Type B pancreatic cell (in vitro differentiated cells): ENCODE measurements at places on chromosomes 7 and 10.

DNA sequence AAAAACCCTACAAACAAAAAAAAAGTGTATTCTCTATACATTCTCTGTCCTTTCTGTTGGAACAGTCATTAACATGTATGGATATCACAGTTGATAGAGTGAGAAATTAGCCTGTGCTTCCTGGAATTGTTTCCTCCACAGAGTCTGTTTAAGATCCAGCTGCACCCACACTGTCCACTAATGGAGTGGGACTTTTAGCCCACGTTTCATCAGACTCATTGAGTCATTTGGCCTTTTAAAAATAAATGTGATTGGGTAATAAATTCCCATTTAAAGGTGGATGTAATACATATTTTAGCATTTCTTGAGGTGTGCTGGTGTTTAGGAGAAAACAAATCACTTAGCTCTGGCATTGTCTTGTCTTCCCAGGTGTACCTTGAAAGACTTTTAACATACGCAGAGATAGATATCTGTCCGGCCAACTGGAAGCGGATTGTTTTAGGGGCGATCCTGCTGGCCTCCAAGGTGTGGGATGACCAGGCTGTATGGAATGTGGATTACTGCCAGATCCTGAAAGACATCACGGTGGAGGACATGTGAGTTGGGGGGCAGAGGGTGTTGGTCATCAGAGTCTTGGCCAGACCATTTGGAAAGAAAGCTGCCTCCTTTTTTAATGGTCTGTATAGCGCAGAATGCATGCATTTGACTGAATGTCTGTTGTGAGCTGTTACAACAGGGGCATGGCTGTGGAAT, 52.3 kb upstream of the GJD4 start:
- no peak for DNase-seq

DNA sequence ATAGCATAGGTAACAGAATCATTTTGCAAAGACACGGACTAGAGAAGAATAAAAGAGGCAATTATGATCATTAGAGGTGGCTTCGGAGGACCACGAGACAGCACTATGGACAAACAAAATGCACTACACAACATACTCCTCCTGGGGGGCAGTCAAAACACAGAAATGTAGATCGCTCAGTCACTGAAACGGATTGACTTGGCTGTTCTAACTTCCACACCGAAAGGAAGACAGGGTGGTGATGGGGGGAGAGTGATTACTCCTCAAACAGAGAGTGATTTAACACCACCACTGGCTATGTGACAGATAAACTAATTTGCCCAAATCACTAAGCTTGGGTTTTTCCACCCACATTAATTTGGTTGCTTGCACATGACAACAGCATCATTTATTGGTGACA, 14.1 kb upstream of the PPA1 start:
- DNase-seq = no peak

- DNase-seq = no peak
These were observed 54.5 kb upstream of the FZD8 start for GRCh38 chr10:35696392-35697287.

DNA sequence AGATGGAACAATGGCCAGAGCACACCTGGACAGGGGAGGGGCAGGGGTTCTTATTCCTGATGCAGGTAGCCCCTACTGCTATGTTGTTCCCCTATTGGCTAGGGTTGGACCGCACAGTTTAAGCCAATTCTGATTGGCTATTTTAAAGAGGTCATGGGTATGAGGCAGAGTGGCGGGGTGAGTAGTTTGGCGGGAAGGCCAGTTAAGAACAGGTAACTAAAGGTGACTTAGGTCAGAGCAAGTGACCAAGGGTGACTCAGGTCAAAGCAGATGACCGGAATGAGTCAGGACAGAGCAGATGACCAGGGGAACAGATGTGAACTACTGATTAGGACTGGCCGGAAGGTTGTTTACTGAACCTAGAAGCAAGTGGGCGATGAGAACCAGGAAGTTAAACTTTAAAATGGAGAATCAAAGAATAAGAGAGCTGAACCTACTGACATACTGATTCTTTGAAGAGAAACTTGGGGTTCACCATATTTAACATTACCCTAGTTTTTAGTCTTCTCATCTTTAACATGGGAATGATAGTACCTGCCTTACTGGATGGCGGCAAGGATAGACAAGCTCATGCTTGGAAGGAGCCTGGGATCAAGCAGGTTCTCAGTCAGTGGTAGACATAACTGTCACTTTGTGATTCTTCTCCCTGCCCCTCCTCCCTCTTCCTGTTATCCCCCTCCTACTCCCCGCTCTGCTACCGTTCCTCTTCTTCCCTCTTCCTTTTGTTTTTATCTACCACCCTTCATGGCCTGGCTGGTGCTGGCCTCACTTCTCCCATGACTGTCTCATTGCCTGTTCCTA, 55.0 kb downstream of the CCNY start:
- DNase-seq = no peak

DNA sequence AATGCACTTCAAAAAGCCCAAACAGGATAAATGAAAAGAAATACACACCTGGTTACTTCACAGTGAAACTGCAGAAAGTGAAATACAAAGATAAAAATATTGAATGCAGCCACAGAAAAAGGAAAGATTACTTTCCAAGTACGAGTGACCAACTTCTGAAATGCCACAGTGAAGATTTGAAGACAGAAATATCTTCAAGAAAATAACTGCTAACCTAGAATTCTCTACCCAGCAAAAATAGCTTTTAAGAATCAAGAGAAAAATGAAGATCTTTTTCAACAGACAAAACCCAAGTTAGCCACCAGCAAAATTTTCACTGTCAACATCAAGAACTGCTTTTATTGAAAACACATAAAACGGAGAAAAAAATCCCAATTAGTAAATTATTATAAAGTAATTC, 46.2 kb downstream of the SMURF1 start:
- DNase-seq = no peak

- no peak for DNase-seq
These were observed 23.7 kb downstream of the ATAD1 start for GRCh38 chr10:87794285-87794684.

- no peak for DNase-seq
These were observed 151.5 kb downstream of the HPSE2 start for GRCh38 chr10:99084161-99084560.

GRCh38 chr7:51369746-51370145, 53.1 kb upstream of the COBL start:
- DNase-seq = no peak

DNA sequence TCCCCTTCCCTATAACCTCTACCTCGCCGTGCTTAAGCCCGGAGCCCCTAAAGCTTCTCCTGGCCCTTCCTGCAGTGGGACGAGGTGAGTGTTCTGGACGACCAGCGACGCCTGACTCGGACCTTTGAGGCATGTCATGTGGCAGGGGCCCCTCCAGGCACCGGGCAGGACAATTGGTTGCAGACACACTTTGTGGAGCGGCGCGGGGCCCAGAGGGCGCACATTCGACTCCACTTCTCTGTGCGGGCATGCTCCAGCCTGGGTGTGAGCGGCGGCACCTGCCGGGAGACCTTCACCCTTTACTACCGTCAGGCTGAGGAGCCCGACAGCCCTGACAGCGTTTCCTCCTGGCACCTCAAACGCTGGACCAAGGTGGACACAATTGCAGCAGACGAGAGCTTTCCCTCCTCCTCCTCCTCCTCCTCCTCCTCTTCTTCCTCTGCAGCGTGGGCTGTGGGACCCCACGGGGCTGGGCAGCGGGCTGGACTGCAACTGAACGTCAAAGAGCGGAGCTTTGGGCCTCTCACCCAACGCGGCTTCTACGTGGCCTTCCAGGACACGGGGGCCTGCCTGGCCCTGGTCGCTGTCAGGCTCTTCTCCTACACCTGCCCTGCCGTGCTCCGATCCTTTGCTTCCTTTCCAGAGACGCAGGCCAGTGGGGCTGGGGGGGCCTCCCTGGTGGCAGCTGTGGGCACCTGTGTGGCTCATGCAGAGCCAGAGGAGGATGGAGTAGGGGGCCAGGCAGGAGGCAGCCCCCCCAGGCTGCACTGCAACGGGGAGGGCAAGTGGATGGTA, 9.2 kb downstream of the EPHB6 start:
- DNase-seq = no peak

- no peak for DNase-seq
These were observed 331.4 kb upstream of the TMEM229A start for GRCh38 chr7:124364283-124364682.

- DNase-seq = no peak
These were observed 143.0 kb downstream of the CUBN start for GRCh38 chr10:16986406-16987205.

DNA sequence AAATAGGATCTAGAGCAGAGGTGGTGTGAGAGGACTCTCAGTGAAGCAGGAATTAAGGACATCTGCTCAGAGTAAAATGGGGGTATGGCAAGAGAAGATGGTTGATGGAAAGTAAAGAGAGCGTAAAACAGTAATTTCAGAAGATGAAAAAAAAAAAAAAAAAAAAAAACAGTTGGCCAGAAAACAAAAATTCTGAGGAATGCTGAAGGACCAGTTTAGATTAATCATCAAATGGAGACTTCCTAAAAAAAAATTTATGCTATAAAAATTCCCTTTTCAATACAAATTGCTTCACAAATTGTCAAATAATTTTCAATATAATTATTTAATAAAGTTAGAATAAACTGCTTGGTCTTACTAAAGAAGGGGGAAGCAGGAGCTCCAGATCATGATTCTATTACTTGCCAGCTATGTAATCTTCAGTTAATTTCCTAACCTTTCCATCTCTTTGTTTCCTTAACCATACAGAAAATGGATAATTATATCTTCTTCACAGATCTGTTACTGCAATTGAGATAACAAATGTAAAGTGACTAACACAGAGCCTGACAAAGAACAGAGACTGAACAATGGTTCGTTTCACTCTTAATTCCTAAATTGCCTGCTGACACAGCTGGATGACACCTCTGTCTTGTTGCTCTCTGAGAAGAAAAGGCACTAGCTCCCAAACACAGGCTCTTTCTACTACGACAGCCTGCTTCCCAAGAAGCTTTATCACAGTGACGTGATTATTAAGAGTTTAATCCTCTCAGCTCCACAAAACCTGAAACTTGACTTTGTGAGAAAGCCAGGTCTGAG, 64.9 kb upstream of the GPR22 start:
- no peak for DNase-seq

DNA sequence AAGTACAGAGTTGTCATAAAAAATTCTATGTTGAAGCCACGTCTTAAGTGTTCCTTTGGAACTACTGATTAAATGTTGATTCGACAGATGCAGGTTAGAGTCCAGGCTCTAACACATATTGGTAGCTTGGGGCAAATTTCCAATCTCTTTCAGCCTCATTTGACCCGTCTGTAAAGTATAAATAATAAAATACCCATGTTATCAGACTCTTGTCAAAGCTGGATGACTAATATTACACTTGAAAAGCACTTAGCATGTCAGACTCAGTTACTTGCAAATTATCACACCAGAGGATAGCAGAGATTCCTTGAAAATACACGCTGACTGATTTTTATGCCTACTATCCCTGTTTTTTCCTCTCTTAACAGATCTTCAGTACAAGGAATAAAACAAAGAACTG, 18.1 kb upstream of the MACC1 start:
- DNase-seq = no peak

DNA sequence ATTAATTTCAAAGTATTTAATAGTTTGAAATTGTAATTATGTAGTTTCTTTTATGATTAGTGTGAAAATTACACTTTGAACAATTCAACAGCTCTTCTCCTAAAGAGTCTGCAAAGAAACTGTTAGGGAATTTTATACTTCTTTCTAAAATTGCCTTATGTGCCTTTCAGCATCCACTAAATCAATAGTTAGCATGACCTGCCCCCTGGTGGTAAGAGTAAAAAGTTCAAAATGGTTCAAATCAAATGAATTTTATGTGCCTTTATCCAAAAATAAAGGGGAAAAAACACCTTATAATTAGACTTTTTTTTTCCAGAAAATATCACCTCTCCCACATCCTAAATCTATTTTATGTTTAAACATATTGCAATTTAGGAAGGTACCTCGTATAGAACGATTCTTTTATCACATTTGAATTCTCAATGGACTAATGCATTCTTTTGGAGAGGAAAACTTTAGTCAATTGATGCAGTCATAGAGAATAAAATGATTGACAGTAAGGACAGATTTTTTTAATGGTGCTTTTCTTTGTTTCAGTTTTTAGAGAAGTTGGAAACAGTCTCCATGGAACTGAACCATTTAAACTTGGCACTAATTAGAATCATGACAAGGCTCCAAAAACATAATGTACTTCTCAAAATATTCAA, 163.7 kb downstream of the SEMA3D start:
- no peak for DNase-seq

- DNase-seq = no peak
These were observed 531.3 kb downstream of the ATRNL1 start for GRCh38 chr10:115624448-115624847.

GRCh38 chr7:141416650-141417270, 134.4 kb upstream of the AGK start:
- no peak for DNase-seq

DNA sequence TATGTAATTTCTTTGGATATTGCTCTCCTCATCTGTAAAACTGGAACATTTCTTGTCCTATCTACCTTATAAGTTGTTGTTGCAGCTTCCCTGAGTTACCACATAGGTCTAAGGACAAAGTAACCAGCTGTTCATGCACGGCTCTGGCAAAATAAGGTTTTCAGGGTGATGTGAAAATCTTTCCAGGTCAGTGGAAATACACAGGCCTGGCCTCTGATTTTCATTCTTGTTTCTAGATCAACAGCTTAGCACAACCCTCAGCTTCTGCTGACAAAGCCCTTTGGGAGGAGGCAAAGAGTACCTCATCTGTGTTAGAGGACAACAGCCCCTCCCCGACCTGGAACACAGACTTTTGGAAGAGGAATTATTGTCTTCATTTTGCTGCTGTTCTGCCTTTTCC, 117.5 kb upstream of the AGK start:
- DNase-seq = no peak

DNA sequence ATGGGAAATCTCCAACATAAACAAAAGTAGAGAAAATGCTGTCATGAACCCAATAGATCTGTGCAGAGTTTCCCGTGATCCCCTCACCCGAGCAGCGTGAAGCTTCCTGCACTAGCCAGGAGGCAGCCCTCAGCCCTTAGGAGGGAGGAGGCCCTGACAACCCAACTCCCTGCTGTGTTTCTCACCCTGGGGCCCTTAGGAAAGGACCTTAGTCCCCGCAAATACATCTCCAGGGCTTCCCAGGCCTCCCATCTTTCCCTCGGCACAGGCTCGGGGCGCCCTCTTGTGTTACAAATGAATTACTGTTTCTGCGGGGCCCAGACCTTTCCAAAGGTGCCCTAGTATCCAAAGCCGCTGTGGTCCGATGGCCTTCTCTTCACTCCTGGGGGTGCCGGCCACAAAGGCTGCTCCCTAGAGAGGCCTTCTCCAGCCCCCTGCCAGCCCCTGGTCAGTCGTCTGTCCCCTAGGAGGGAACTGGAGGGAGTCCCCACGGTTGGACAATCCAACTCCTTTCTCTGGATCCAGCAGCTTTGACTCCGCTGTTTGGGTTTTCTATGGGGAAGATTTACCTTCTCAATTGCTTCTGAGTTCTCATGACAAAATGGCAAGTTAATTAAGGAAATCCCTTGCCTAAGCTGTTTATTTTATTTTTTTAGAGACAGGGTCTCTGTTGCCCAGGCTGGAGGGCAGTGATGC, 49.9 kb upstream of the SH2B2 start:
- DNase-seq = no peak

GRCh38 chr10:83373671-83374070, 765.6 kb upstream of the GHITM start:
- no peak for DNase-seq

GRCh38 chr10:28841625-28842024, 164.3 kb downstream of the BAMBI start:
- DNase-seq = no peak
